Activated CD4-positive, alpha-beta T cell treated with anti-CD3 and anti-CD28 coated beads, Interleukin-2, amount 50 U/mL, for 1 hour (primary cell): ENCODE measurements at places on chromosomes 7 and 10.
A peak's percentile ranks its signal among the peaks of the same experiment; 100 is the strongest.

- DNase-seq, result no peak
These were observed 27.8 kb downstream of the KLF6 start for GRCh38 chr10:3757250-3757637.

DNA sequence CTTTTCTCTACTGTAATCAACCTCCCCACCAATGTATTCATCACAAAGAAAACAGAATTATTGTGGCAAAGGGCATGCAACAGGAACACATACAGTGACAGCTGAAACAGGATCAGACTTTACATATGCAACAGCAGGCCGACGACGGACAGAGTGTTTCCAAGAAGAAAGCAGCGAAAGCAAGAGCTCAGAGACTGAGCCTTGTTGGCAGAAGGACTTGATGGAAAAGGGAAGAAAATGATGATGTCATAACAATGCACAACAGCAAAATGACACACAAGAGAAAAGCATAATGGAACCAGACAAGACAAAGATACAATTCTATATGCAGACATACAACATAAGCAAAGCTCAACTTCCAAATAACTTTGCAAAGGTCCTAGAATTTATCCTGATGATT lies 106.5 kb downstream of the ARHGAP12 start:
- no peak for DNase-seq

DNA sequence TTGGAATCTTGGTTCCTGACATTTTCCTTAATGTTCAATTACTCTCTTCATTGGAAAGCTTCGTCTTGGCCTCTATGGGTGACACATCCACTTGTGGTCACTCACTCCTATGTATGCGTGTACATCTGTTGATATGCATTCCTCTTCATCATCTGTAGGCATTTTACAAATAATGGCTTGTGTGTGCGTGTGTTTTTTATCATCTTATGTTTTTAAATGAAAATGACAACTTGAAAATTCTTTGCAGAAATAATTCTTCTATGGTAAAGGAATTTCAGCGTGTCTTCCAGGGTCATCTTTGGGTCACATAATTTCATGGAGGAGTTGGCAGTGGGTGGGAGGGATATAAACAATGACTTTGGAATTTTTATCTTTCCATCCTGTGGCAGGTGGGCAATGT lies 925.1 kb downstream of the LRMDA start:
- DNase-seq, result no peak

GRCh38 chr7:29156907-29157452 lies 10.6 kb upstream of the CPVL start:
- no peak for DNase-seq

DNA sequence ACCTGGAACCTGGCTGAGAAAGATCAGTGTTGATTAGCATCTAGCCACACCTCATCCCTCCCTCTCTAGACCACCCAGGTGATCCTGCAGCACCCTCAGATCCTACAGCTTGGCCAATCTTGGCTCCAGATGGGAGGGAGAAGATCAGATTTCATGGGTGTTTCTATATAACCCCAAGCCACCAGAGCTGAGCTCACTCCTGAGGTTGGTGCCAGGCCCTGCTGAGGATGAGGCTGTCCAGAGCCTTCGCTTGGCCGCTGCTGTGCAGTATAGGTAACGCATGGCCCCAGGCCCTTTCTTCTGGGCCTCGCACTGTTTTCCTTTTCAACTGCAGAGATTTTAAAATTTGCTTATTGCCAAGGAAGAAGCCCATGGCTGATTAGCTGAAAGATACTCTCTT lies 27.0 kb downstream of the C10orf120 start:
- DNase-seq, result no peak

DNA sequence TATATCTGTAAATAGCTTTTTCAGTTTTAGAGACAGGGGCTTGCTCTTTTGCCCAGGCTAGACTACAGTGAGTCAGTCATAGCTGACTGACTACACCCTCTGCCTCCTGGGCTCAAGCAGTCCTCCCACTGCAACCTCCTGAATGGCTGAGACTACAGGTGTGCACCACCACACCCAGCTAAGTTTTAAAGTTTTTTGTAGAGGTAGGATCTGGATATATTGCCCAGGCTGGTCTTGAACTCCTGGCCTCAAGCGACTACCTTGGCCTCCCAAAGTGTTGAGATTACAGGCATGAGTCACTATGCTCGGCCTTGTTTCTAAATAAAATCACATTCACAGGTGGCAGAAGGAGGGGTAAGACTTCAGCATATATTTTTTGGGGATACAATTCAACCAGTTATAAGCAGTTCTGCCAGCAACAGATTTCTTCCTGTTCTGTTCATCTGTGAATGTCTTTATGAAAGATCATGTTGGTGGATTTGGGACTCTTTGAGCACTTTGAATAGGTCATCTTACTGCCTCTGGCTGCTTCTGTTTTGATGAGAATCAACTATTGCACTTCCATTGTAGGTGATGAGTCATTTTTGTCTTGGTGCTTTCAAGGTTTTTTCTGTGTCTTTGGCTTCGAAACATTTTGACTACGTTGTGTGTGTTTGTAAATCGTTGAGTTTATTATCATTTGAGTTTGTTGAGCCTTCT lies 15.7 kb downstream of the RBM33 start:
- no peak for DNase-seq

DNA sequence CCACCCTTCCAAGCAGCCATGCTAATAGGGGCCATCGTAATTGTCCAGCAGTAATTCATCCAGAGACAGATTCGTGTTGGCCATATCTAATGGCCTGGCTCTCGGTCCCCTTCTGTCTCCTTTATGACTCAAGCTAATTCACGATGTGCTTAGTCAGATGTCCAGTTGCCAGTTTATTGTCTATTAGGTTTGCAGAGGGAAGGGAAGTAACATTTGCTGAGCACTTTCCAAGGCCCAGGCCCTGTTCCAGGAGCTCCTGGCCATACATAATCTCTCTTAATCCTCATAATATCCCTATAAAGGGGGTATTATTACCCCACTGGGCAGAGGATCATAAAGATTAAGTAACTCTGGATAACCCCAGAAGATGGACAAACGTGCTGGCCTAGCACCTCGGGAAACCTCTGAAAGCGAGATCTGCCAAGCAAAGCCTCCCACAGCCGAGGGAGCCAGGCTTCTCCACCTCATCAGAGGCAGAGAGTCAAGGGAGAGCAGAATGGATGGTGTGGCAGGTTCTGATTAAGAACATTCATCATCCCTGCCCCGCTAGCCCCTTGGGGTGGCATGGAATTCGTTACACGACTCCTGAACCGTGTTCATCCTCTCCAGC lies 153.7 kb downstream of the PLXNA4 start:
- no peak for DNase-seq

DNA sequence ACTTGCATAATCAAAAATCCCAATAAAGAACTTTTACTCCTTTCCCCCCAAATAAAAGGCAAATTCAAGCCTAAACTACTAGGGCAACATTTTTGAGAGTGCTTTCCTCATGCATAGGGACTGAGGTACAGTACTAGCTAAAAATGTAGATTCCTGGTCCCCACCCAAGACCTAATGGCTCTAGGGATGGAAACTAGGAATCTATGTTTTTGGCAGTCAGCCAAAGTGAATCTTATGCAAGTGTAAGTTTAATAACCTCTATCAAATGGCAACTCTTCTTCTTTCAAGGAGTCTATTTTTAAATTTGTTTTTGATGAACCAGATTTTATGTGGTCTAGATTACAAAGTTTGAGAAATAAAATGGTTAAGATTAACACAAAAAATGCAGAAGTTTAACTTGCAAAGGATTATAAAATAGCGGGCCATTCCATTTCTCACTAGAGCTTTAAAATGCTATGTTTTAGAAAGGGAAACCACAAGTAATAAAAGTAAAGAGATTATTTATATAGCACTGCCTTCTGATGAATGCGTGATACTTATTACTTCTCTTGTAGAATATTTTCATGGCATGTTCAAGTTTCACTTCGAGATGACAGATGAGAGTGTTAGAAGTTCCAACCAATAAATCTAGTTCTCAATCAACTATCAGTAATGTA lies 70.4 kb upstream of the MDFIC start:
- no peak for DNase-seq

DNA sequence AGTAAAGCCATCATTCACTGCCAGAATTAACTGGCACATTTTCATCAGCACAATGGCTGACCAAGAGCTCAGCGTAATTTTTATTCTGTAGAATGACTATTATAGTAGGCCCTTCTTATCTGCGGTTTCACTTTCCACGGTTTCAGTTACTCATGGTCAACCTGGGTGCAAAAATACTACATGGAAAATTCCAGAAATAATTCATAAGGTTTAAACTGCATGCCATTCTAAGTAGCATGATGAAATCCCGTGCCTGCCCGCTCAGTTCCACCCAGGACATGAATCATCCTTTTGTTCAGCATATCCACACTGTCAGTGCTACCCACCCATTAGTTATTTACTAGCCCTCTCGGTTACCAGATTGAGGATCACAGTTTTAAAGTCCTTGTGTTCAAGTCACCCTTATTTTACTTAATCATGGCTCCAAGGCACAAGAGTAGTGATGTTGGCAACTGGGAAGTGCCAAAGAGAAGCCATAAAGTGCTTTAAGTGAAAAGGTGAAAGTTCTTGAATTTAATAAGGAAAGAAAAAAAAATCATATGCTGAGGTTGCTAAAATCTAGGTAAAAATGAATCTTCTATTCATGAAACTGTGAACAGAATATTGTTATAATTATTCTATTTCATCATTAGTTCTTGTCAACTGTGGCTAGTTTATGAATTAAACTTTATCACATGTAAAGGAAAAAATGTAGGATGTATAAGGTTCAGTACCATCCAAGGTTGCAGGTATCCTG lies 204.9 kb downstream of the DOCK4 start:
- no peak for DNase-seq

- no peak for DNase-seq
These were observed 36.2 kb upstream of the CCDC6 start for GRCh38 chr10:59942556-59942955.

- no peak for DNase-seq
These were observed 163.1 kb downstream of the PRKCQ start for GRCh38 chr10:6416892-6417512.

DNA sequence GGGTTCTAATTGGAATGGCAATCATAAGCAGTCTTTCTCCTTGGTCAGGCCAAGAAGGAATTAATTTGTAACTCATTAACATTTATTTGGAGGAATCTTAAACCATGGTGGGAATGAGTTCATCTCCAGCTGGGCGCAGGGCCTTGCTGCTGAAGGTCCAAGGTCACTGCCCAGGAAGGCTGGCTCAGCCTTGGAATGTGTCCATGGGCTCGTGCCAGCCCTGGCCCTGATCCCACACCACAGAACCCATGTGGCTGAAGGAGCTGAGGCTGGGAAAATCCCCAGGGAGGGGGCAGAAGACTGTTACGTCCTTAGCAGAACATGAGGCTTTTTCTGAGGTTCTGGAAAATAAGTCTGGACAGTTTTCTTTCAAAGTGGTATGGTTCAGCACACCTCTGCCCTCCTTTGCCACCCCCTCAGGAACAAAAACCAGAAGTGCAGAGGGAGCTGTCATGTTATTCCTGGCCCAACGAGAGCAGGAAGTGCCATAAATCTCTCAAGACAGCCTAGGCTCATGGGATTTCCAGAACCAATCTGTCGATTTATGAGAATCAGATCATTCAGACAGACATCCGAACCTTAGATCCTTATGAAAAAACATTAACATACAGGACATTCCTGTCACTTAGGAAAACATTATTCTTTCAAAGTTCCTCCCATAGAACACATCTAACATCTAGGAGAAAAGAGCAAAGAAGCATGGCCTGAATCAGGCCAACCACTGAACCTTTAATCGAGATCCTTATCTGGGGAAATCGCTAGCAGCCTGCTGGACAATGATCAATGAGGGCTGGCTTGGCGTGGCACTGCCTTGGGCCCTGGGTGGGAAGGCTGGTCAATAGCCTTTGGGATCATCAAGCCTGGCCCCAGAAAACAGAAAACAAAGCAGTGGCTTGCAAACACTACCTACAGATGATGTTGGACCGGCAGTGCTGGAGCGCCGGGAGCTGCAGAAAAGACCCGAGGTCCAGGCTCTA lies 134.3 kb downstream of the TAX1BP1 start:
- no peak for DNase-seq

DNA sequence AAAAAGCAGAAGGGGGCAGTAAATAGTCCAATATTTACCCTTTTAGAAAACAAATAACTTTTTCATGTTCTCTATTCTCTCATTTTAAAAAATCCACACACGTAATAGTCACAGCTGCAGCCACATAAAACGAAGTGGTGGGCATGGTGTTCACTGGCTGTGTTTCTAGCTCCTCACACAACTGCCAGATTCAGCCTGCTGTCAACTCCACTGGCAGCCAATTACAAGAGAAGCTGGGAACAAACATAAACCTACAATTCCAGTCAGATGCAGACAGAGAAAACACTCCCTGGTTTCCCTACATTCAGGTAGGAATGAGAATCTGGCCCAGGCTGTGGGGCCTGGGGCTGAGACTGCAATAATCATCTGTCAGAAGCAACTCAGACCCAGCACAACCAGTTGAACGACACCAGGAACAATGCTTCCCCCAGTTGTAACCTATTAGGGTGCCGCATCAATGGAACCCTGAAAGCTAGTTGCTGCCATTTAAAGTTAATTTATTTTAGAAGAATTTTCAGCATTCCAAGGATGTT lies 29.1 kb downstream of the ERCC6 start:
- no peak for DNase-seq

GRCh38 chr10:43765516-43765915 lies 116.8 kb upstream of the ZNF32 start:
- DNase-seq, result no peak

DNA sequence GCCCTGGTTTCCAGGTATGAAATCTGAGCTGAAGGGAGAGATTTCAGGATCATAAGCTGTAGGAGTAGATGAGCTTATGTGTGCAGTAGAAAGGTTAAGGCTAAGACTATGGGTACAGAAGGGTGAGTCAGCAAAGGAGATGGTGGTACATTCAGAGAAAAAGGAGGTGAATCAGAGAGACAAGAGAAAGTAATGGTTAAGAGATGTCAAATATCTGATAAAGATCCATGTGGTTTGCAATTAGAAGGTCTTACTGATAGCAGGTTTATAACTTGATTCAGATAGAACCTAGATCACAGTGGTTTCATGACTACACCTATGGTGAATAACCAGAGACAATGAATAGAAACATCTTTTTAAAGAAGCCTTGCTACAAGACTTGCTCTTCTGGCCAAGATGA lies 4.5 kb upstream of the NPY start:
- no peak for DNase-seq

GRCh38 chr7:100407285-100408180 lies 21.0 kb downstream of the ZCWPW1 start:
- peak; percentile 21 for DNase-seq

GRCh38 chr10:17257466-17258321 lies 29.7 kb downstream of the VIM start:
- peak; percentile 34 for DNase-seq

- no peak for DNase-seq
These were observed 32.8 kb downstream of the CCNY start for GRCh38 chr10:35369049-35369611.
